Activated T-helper 1 cell treated with anti-CD3 and anti-CD28 coated beads, Interleukin-2, amount 50 U/mL, for 16 hours (primary cell): ENCODE measurements at places on chromosomes 16 and 17.

DNA sequence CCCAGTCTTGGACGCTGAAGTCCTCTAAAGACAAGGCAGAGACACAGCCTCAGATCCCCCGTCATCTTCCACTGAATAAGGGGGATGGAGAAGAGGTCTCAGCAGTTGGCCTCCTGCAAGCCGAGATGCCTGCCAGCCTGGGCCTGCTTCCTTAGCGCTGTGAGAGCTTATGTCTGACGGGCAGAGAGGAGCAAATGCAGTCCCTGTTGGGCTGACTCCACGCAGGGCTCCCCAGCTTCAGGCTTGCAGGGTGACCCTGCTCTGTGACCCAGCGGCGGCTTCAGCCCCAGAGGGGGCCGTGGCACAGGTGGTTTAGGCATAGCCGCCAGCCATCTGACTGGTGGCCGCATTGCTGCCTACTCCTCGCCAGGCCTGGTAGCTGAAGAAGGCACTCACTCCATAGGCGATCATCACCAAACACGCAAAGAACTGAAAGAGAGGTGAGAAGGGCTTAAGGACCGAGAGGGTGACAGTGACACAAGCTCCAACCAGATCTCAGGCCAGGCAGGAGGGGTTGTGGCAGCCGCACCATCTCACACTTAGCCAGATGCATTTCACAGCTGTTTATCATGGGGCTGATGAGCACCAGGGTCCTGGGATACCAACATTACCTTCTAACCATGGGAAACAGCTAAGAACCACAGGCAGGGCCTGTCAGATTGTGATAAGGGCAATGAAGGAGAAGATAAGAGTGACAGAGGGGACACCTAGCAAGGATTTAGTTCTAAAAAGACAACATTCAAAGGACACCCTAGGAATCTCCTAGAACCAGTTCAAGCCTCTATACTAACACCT lies 11.7 kb downstream of the ARL2BP start:
- no peak for DNase-seq

DNA sequence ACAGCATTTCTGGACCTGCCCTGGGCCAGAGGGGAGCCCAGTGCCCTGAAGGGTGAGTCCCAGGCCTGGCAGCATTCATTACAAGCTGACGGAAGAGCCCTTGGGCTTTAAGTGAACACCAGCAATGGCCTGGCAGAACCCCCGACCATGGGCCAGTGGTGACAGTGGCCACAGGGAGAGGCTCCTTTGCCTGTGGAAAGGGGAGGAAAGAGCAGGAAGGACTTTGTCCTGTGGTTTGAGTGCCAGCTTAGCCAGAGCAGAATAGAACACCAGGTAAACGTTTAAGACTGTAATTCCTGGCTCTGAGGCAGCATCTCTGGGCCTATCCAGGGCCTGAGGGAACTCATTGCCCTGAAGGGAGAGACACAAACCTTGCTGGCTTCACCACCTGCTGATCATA lies 34.3 kb upstream of the ATP2C2 start:
- DNase-seq, result no peak

- no peak for DNase-seq
These were observed 80.0 kb downstream of the ATF7IP2 start for GRCh38 chr16:10465821-10466220.

DNA sequence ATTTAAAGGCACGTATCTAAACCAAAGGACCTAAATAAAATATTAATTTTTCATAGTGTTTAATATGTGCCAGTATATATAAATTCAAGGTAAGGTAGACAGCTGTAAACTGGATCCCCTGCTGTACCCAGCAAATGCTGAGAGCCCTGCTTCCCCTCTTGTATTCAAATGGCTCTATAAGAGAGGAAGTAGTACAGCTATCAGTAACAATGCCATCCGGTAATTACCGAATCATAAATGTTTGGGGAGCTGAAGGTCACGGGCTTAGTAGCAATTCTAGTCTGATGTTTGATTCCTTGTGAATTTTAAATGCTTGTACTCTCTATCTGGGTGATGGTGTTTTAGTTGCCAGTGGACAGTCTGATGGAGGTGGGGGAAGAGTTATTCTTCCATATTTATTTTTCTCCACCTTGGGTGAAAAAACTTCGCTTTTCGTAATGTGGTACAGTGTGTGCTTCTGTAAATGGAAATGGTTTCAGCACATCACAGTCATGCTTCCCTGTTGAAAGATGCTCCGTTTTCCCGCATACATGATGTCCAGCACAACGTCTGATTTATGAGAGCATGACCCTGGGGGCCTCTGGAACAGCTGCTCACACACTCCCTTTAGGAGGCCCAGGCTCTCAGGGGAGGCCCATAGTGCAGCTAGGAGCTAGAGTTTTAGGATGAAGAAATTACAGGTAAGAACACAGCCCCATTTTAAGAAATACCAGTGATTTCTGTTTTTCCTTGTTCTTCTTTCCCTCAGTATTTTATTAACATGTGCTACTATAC lies 423.9 kb downstream of the WWOX start:
- DNase-seq, result no peak
